ENCODE measurements at places on chromosomes 16 and 17. TPM values are rescaled to one million over a fixed set of nuclear protein-coding genes. Genes with fewer than 3 reads are reported as not detected.

Gene ZNF469
- total RNA-seq: 9.8 TPM

Gene OTOP2
- total RNA-seq: not detected

Gene MYH11
- under 0.01 TPM for total RNA-seq

Gene LDHD
- 1.8 TPM for total RNA-seq

Data from smooth muscle cell of the umbilical artery (primary cell).